Fibroblast of skin of right biceps (primary cell): ENCODE measurements at places on chromosomes 1 and 21.

- no peak for DNase-seq
Measured at GRCh38 chr1:7717748-7718368, 53.2 kb upstream of the VAMP3 start.

GRCh38 chr1:27192039-27192529 is 37.2 kb upstream of the SLC9A1 start:
- no peak for DNase-seq

GRCh38 chr1:79848316-79848715 is 841.8 kb upstream of the ADGRL4 start:
- DNase-seq: no peak

DNA sequence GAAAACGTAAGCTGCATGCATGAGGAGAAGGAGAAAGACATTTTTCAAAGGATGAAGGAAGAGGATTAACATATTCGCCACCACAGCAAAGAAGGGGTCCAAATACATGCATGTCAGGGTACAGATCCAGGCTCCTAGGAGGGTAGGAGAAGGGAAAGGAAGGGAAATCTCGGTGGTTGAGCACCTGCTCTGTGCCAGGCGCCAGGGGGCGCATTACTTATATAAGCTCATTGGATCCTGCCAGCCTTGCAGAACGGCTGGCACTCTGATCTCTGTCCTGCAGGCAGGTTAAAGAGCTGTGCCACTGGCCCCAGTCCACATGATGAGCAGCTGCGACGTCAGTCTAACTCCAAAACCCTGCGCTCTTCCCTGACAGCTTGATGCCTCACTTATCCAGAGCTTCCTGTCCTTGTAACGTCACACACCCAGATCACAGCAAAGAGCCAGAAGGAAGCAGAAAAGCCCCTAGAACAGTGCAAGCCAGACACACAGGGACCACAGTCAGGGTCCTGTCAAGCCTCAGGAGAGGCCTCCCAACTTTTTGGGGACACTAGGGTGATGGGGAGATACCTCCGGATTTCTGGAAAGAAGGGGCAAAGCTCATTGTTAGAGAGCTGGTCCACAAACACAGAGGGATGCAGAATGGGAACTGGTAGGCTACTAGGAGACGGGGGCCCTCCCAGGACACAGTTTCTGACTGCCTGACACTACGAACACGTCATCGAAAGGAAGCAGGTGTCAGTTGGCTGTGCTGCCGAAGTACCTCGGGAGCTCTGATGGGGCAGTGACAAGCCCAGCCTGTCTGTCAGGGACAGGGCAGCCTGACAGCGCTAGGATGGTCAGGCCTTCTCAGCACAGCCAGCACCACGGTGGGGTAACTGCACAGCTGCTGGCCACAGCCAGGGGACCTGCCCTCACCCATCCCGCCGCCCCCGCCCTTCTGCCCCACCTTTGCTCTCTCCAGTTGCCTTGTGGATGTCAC is 99.1 kb downstream of the BEND5 start:
- peak; percentile 58 for DNase-seq

GRCh38 chr1:155093911-155094621 is 15.4 kb downstream of the EFNA3 start:
- DNase-seq: peak; percentile 37

GRCh38 chr1:8011016-8011415 is 15.1 kb downstream of the ERRFI1 start:
- no peak for DNase-seq

DNA sequence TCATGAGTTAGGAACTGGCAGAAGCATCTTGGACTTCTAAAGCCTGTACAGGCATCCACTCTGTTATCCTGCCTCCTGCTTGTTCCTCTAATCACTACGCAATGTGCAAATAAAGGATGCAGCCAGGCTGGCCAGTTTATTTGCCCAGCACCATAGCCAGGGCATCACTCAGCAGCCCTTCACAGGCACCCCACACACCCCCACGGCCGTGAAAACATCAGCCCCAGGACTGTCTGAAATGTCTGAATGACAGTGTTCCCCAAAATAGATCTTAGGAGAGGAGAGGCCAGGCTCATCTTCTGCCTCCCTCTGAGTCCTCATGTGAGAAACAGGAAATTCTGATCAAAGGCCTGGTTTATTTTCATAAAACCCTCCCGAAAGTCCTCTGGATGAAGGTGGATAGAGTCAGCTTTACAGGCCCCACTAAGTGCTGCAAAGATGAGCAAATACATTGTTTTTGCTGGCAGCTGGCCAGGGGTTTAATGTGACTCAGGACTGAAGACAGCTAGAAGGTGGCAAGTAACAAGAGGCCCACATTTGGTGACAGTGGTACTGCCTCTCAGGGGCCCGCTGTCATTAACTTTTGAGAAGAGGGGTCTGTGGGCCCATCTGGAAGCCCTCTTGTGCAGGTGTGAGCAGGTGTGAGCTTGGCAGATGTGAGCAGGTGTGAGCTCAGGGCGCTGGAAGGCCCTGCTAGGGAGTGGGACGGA is 32.9 kb downstream of the GRHL3 start:
- peak; percentile 85 for DNase-seq
